Right kidney (tissue), 9 donors: ENCODE measurements at places on chromosomes 6 and 20.

- no peak for DNase-seq
Observed at GRCh38 chr6:151179321-151179720, 60.4 kb upstream of the AKAP12 start.

DNA sequence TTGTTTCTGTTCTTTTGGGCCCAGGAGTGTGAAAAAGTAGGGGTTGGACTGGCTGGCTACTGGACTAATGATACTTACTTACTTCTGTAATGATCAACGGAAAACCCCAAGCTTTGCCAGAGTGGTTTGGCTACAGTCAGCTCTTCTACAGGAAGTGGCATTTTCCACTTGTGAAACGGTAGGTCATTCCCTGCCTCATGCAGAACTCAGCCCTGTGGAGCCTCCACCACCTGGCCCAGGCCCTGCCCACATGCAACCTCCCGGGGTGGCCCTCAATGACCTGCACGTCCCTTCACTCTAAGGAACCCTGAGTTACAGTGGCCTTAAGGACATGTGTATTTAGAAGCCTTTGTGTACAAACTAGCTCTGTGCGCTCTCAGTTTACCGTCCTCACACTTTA is 140.4 kb downstream of the DTNBP1 start:
- no peak for DNase-seq

DNA sequence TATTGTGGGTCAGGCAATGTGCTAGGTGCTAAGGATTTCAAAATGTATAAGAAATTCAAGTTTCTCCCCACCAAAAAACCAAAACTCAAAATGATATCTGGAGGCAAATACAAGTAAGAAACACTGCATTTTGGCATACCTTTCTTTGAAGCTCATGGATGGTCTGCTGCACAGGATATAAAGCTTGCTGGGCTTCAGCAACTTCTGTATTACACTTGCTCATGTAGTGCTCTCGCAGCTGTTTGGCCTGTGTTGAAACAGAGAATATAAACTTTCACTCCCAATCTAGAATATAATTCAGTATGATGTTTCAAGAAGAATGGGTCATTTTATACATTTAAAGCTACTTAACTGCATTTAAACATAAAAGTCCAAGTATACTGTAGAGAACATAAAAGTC is 39.6 kb downstream of the SHPRH start:
- DNase-seq = no peak

- DNase-seq = no peak
Observed at GRCh38 chr20:20447196-20447595, 79.3 kb downstream of the INSM1 start.

- no peak for DNase-seq
Observed at GRCh38 chr6:159151266-159151855, 17.8 kb upstream of the FNDC1 start.

- DNase-seq = no peak
Observed at GRCh38 chr20:63443606-63444395, 28.7 kb downstream of the KCNQ2 start.

DNA sequence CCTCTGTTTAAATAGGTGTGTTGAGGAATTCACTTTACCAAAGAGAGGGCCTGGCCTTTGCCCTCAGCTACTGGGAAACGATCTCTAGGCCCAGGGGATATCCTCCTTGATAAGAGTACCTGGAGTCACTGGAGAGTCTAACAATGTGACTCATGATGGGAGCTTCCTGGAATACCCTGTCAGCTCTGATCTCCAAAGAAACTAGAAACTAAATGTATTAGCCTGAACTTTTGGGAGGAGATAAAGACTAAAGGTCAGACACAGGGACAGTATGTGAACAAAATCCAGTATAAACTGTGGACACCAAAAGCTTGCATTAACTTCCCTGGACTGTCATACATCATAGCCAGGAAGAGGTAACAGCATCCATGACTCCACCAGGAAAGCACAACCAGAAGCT is 148.5 kb downstream of the RNGTT start:
- no peak for DNase-seq

- DNase-seq = no peak
Observed at GRCh38 chr20:53299831-53300230, 293.8 kb downstream of the ZNF217 start.

DNA sequence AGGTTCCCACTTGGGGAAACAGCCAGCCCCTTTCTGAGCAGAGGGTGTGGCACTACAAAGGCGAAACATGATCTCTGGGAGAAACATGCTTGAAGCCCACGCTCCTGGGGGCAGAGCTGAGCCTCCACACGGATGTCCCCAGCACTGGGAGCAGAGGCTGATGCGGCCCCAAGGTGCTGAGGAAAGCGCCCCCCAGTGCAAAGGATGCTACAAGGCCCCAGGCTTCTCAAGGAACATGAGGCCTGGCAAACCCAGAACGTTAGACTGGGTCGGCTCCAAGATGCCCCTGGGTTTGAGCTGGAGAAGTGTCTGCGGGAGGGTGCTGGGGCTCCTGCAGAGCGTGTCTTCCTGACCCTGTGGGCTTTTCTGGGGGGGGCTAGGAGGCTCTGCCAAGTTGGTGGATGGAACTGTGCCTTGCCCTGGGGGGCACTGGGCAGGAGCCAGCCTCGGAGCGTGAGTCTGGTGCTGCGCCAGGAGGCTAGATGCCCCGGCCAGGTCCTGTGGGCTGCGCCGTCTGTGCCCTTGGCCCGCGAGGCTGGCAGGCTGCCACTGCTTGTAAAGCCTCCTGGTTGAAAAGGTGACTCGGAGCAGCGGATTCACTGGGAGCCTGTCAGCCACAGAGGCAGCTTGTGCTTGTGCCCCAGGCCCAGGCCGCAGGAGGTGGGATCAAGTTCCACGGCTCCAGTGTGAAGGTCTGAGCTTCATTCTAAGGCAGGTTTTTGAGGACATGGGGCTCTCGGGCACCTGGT is 8.1 kb downstream of the SYNJ2 start:
- DNase-seq = no peak

- DNase-seq = no peak
Observed at GRCh38 chr6:81744131-81744530, 8.3 kb downstream of the TENT5A start.

DNA sequence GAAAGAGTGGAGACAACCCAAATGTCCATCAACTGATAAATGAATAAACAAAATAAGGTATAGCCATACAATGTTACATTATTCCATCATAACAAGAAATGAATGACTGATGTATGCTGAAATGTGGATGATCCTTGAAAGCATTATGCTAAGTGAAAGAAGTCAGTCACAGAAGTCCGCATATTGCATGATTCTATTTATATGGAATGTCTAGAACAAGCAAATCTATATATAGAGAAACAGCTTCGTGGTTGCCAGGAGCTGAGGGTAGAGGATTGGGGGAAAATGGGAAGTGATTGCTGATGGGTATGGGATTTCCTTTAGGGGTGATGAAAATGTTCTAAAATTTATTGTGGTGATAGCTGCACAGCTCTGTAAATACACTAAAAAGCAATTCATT is 196.8 kb downstream of the ATXN1 start:
- no peak for DNase-seq

DNA sequence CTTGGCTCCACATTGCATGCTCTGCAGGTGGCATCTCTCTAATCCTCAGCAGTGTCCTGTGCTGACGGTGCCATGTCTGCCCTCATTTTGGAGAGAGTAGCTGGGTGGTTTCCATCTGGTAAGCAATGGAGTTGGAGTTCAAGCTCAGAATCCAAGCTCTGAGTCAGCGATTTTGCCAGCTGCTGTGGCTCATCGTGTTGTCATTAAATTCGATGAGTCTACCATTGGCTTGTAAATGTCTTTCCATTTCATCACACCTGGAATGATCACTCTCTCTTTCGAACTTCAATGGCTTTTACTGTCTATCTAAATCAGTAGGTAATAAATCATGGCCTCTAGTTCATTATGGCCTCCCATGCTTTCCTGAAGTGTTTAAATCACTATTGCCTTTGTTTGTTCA is 378.5 kb upstream of the TSHZ2 start:
- DNase-seq = no peak

DNA sequence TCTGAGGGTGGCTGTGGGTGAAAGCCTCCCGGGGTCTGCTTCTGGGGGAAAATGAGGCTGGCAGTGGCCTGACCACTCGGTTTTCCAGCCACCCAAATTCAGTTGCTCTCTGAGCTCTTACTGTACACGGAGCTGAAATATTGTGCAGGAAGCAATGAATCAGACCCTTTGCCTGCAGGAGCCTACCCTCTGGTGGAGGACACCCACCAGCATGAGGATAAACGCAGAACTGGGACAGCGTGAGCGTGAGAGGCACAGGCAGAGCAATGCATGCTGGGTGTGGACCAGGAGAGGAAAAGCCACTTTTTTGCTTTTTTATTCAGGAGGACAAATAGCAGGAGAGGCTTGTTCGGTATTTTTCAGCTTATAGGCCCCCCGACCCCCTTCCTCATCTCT is 298.0 kb downstream of the QKI start:
- DNase-seq = no peak

DNA sequence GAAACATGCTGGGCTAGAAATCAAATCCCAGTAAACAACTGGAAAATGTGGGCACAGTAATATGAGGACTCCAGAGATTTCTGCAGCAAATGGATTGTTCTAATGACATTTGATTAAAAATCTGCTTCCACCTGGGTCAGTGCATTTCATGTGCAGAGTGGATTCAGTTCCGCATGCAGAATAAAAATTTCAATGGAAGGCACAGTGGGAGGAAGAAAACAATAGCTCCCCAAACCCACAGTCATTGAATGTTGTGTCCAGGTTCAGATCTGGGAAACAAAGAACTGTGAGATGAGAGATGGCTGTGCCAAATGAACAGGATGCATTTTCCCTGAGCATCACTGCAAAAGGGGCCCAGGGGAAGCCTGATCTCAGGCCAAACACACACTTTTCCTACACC is 403.1 kb downstream of the BTBD9 start:
- no peak for DNase-seq

DNA sequence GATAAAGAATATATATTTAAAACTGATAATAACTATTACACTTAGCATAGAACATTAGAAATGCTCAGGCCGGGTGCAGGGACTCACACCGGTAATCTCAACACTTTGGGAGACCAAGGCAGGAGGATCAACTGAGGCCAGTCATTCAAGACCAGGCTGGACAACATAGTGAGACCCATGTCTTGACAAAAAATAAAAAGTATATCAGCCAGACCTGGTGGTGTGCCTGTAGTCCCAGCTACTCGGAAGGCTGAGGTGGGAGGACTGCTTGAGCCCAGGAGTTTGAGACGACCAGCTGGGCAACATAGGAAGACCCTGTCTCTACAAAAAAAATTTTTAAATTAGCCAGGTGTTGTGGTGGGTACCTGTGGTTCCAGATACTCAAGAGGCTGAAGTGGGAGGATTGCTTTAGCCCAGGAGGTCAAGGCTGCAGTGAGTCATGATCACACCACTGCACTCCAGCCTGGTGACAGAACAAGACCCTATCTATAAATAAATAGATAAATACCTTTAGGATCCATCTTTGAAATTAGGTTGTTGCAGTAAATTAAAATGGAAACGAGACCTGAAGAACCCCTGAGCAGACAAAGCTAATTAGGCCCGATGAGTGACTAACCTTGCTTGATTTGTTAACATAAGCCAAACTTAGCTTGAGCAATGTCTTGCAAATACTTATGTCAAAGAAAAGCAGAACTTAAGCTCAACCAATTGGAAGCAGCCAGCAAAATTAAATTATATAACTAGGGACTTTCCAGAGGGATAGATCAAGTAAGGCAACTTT is 75.8 kb upstream of the E2F3 start:
- DNase-seq = no peak

GRCh38 chr6:40724886-40725285 is 137.7 kb upstream of the LRFN2 start:
- DNase-seq = no peak

DNA sequence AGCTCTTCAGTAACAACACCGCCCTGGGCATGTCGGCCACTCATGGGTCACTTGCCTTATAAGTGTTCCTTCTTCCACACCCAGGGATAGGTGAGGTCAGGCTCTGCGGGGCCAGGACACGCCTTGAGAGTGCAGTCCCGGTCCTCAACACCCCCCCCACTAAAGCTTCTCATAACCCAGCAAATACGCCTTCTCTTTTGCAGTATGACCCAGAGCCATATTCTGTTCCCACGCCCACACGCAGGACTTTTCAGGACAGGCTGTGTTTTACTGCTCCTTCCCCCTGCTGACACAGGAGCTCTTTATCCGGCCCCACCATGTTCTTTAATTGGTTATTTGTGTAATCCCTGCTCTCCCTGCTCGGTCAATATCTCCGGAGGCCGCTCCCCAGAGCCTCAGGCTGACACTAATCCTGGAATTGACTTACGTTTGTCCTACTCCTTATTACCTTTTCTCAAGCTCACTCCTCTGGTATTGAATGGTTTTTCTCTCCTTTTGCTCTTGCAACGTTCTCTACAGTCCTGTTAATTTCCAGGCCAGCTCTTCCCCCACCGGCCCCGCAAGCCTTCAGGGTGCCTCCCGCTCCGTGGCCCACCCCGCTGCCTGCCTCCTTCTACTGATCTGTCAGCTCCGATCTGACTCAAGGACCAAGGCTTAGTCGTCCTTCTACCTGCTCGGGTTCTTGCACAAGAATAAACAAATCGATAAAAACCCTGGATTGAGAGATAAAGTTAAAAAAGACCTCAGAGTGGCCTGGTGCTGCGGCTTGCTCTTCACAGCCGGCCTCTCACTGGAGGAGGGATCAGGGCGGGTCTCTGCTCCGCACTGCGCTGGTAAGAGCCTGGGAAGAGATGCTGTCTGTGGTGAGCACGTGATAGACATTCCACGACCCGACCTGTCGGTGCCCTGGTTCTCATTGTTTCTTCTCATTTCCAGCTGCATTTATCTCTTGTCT is 357.5 kb downstream of the ZFAND3 start:
- DNase-seq = peak; percentile 50

- no peak for DNase-seq
Observed at GRCh38 chr6:150756173-150756572, 109.3 kb upstream of the MTHFD1L start.

DNA sequence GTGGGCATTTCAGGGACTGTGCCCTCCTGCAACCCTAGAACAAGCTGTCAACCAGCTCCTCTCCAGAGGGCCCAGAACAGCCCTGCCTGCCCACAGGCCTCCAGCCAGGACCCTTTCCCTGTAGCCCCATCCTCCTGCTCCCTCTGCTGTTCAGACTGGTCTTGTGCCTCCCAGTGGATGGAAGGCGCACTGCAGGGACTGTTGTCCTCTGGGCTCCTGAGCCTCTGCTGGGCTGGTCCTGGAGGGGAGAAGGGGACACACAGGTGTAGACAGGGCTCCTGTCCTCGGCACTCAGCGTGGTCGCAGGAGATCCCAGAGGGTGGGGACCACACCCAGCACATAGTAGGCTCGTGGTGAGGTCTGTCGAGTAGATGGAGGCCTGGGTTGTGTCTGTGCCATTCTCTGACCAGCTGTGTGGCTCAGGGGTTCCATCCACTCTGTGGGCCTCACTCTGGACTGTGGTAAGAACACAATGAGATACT is 11.5 kb downstream of the ITPR3 start:
- peak; percentile 22 for DNase-seq

GRCh38 chr6:129031051-129031599 is 148.2 kb downstream of the LAMA2 start:
- DNase-seq = no peak

GRCh38 chr20:24132246-24132645 is 143.7 kb upstream of the GGTLC1 start:
- DNase-seq = no peak

GRCh38 chr6:30767158-30767943 is 23.0 kb upstream of the IER3 start:
- DNase-seq = no peak
